ENCODE measurements at places on chromosomes 7 and 10.
A peak's percentile ranks its signal among the peaks of the same experiment; 100 is the strongest.

DNA sequence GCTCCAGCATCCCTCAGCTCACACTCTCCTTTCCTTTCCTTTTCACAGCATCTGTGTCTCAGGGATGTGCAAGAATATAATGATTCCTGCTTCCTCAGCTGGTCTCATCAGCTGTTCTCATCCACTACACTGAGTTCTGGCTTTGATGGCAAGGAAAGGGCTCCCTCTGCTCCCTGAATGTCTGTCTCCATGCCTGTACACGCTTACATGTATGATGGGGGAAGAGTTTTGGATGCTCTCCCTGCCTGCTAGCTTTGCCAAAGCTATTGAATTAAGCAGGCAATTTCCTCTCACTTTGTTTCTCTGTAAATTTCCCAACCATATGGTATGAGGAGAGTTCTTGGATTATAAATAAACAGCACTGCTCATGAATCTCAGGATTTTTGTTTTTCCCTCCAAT, 254.5 kb downstream of the SORCS3 start:
- DNase-seq, result no peak

- no peak for DNase-seq
Observed at GRCh38 chr10:90960355-90960814, 39.5 kb upstream of the ANKRD1 start.

DNA sequence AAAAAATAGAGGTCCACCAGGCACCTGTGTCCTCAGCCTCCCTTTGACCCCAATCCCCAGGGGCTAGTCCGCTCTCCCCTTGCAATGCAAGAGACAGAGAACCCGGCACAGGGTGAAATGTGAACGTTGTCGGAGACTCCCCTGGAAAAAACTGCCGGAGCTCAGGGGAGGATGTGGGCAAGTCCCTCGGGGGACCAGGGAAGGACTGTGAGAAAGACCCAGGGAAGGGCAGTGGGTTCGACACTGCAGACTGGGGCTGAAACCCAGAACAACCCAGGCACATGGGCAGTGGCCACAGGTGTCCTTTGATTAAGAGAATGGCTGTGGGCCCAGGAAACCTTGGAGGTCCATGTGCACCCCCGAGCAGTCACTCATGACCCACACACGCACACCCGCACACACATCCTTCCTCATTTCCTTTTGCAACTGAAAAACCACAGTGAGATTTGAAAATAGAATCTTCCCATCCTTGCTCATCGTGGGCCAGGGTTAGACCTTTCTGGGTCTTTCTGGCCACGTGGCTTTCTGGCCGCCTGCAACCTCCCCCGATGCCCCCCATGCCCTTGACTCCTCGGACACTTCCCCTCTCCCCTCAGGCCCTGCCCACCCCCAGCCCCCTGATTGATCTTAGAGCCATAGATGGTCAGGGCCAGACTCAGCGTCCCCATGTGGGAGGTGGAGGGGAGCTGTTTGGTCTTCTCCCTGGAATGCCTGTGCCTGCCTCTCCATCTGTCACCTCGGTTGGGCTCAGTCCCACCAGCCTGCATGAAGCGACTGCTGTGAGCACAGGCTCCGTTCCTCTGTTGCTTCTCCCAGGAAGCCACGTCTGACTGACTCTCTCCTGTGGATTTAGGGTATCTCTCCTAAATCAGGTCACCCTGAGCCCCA, 7.9 kb downstream of the LAT2 start:
- no peak for DNase-seq

- no peak for DNase-seq
Observed at GRCh38 chr7:7231000-7231399, 48.7 kb downstream of the C1GALT1 start.

GRCh38 chr7:159195946-159196345, 51.3 kb upstream of the VIPR2 start:
- DNase-seq, result peak; percentile 33

DNA sequence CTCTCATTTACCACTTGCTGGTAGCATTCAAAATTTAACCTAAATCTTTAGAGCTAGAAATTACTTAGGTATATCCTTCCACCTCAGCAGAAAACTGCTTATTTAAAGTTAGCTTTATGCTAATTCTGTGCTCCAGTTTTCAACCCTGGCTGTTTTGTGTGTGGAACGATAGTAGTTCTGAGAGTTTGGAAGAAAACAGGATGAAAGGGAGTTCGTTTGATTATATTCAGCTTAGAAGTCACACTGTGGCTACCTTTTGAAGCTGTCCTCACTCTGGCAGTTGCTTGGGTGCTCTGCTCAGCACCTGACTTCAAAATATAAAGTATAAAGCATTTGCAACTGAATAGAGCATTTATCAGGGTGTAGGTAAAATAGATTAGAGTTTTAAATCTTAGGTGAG, 2.6 kb upstream of the ASCC1 start:
- DNase-seq, result peak; percentile 14

DNA sequence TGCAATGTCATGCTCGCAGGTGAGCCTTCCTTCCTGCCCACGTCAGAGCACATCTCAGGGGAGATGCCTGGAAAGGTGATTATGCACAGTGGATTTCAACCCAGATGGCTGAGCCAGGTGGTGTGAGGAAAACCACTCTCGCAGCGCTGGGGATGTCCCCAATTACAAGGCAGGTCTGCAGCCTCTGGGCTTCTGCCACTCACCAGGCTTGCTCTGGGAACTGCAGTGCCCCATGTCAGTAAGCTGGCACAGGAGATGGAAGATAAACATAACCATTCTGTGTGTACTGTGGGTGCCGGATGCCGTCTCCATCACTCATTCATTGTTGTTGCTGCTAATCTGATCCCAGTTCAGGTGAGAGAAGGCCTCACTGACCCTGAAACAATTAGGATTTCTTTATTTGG, 222.9 kb upstream of the PITRM1 start:
- no peak for DNase-seq

DNA sequence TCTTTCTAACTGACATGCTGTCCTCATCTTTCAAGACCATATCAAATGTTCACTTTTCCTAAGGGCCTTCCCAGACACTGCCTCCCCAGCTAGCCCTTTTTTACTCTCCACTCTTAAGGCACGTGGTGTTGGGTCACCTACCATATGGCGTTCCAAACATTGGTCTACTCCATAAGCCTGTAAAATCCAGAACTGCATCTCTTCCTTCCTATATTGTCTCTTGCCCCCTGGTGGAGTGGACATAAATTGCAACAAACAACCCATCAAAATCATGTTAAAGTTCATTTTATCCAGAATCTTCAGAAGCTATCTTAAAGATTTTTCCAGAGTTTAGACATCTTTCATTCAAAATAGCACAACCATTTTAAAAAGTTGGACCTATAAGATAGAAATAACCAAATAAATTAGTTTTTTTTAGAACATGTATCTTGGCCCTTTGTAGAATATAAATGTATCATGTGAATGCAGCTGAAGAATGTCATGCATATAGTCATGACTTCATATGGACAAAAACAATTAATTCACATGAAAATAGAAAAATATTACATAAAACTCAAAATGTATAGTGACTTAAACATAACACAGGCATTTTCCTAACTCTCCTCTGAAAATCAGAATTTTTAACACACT, 180.6 kb upstream of the CHRM2 start:
- no peak for DNase-seq

DNA sequence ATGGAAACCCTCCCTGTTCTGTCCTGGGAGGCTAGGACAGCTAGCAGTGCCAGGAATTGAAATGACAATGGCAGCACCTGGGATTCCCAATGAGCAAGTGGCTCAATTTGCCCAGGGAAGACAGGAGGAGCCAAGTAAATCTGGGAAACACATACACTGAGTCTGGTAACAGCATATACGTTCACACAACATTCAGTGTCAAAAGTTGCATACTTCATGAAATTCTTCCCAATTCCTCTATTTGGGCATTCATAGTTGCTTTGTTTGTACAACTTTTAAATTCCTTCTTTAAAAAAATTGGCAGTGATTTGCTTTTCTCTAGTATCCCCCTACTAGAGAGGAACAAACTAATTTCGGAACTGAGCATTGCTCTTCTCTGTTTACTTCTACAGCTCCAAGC, 2.9 kb upstream of the FRMD4A start:
- no peak for DNase-seq

GRCh38 chr10:33306701-33307519, 27.6 kb downstream of the NRP1 start:
- DNase-seq, result no peak

GRCh38 chr10:63114031-63114814, 18.9 kb upstream of the NRBF2 start:
- no peak for DNase-seq

DNA sequence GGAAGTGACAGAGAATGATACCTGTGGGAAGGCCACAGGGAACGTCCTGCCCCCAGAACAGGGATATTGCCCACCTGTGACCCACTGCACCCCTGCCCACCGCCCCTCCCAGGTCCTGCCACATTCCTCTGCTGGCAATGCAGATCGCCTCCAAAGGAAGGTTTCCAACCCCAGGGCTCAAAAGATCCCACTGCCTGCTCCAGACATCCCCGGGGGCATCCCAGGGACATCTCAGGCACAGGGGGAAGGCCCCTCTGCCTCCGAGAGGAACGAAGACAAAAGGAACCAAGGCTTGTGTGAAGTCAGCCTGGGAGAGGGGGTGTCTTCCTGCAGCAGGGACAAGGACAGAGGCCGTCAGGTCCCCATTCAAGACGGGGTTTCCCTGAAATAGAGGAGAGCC, 28.5 kb downstream of the NUDT1 start:
- DNase-seq, result no peak

- DNase-seq, result no peak
Observed at GRCh38 chr7:155414547-155415492, 43.1 kb upstream of the EN2 start.

- DNase-seq, result no peak
Observed at GRCh38 chr10:35875016-35875676, 233.1 kb upstream of the FZD8 start.

GRCh38 chr7:143171697-143172096, 11.5 kb upstream of the TAS2R39 start:
- DNase-seq, result no peak

- DNase-seq, result no peak
Observed at GRCh38 chr7:26620352-26620751, 244.0 kb downstream of the SKAP2 start.

All from CD4-positive, alpha-beta T cell treated with Interleukin-6 for 4 hours (primary cell).